ENCODE measurements at places on chromosomes 3 and 15.

DNA sequence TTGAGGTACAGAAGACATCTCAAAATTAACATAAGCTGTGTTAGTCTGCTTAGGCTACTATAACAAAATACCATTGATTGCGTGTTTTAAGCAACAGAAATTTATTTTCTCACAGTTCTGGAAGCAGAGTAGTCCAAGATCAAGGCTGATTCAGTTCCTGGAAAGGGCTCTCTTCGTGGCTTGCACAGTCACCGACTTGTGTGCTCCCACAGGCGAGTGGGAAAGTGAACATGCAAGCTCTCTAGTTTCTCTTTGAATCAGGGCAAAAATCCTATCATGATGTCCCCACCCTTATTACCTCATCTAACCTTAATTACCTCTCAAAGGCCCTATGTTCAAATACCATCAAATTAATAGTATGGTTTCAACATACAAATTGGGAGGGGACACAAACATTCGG is 505.9 kb downstream of the ZIC1 start:
- no peak for DNase-seq

DNA sequence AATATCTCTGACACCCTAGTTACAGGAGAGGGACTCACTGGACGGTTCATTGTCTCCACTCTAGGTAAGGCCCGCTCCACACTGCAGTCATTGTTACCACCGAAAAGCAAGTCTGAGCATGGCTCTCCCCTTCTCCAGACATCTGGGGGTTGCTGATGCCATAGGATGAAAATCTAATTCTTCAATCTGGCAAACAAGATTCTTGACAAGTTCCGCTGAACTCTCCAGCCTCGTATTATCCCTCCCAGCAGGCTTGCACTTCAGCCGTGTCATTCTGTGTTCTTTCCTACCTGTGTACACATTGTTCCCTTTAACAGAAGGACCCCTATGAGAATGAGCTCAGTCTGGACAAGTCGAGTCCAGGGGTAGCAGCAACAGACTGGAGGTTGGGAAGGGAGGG is 152.3 kb upstream of the NR2E3 start:
- no peak for DNase-seq

- no peak for DNase-seq
Observed at GRCh38 chr3:15693355-15693754, 91.8 kb downstream of the BTD start.

DNA sequence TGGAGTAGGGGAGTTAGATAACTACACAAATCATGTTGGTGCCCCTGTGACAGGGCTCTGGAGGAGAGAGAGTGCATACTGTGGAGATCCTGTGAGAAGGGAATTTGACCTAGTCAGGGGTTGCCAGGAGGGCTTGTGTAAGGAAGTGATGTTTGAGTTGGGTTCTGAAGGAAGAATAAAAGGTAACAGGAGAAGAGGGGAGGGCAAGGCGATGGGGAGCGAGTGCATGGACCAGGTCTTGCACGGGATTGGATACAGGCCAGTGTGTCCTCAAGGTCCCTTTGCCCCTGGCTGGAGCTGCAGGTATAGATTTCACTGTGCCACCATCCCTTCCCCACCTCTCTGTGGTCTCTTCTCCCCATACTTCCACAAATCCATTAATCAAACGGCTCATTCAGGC is 83.9 kb downstream of the RGMA start:
- no peak for DNase-seq

GRCh38 chr3:12886106-12886679 is 44.8 kb upstream of the RPL32 start:
- no peak for DNase-seq

DNA sequence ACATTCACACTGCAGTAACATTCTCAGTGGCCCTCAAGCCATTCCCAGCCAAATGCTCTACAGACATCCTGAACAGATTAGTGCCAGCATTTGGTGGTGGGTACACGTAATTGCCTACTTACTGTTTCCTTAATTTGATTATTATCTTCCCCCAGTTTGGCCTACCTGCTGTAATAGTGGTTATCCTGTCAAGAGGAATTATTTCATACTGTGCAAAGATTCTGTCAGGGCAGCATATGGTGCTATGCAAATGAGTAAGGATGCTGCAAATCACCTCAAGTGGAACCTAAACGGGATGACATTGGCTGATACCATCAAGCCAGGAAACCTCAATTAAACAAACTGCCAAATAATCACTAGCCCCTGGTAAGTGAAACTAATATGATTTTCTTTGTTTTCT is 88.7 kb downstream of the SEMA6D start:
- DNase-seq, result no peak

- DNase-seq, result no peak
Observed at GRCh38 chr15:40567111-40567510, 2.0 kb upstream of the RPUSD2 start.

- no peak for DNase-seq
Observed at GRCh38 chr3:127849368-127849767, 27.1 kb upstream of the MGLL start.

DNA sequence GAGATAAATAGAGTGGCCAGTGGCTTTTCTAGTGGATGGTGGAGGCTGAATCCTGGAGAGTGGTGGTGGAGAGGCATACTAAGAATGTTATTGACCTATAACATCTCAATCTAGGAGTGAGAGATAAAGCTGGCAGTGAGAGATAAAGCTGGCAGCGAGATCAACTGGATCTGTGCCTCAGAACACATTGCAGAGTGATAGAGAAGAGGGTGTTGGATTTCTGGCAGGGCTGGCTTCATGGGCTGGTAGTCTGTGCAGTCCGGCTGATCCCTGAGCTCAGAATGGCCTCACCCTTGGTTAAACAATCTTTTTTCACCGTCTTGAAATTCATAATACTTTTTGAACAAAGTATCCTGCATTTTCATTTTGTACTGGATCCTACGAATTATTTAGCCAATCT is 221.2 kb downstream of the NLGN1 start:
- DNase-seq, result no peak

GRCh38 chr15:60389261-60390077 is 8.3 kb downstream of the ANXA2 start:
- DNase-seq, result no peak

DNA sequence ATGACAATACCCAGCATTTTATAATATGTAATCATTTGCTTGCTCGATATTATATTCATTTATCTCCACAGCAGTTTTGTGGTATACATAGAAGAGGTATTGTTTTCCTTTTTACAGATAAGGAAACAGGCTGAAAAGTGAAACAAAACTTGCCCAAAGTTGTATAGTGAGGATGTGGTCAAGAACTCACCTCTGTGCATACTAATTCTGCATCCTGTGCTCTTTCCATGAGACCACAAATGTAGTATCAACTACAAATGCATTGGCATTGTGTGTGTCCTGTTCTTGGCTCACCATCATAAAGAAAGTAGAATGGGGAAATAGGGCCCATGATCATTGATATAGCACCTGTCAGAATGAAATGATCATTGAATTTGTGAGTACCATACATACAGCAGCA is 167.3 kb downstream of the NECTIN3 start:
- DNase-seq, result no peak

GRCh38 chr3:29335943-29336342 is 55.1 kb downstream of the RBMS3 start:
- DNase-seq, result no peak

DNA sequence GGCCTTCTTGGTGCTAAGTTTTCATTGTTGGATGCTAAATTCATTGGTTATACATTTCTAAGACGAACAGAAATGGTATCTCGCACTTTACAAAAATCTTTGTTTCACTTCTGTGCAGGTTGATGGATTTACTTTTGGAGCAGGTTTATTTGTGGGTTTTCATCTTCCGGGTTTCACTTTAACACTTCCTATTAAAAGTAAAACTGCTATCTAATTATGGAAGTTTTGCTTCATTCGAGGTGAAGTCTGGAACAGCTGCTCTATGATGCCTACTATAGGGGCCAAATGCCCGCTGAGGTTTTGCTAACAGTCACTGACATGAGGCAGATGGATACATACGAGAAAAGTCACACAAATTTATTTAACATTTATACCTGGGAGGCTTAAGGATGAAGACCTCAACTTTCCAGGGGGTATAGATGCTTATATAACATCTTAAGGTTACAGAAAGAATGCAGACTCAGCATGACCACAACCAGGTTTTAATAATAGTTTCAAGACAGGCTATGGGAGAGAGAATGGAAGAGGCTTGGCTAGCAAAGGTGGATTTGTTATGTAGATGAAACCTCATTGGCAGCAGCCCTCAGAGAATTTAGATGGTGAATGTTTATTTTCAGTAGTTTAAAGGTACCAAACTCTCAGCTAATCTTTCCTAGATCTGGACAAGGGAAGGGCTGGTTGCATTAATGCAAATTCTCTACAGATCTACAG is 54.2 kb downstream of the OSTN start:
- no peak for DNase-seq

GRCh38 chr3:112377568-112378071 is 44.7 kb downstream of the CD200 start:
- no peak for DNase-seq

DNA sequence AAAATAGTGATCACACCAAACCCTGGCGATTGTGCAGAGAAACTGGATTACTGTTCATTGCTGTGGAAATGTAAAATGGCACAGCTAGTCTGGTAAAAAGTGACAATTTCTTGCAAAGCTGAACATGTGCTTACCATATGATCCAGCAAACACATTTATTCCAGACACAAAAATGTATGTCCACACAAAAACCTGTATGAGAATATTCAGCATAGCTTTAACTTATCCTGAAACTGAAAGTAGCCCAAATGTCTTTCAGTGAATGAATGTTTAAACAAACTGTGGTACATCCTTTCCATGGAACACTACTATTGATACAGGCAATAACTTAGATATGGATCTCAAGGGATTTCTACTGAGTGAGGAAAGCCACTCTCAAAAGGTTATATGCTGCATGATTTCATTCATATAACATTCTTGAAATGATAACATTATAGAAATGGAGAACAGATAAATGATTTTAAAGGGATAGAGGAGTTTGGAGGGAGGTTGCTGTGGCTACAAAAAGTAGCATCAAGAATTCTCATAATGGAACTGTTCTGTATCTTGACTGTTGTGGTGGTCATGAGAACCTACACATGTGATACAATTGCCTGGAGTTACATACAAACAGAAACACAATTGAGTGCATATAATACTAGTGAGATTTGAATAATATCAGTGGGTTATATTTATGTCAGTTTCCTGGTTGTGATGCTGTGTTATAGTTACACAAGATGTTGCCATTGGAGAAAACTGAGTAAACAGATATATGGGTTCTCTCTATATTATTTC is 70.7 kb upstream of the DPH6 start:
- no peak for DNase-seq

DNA sequence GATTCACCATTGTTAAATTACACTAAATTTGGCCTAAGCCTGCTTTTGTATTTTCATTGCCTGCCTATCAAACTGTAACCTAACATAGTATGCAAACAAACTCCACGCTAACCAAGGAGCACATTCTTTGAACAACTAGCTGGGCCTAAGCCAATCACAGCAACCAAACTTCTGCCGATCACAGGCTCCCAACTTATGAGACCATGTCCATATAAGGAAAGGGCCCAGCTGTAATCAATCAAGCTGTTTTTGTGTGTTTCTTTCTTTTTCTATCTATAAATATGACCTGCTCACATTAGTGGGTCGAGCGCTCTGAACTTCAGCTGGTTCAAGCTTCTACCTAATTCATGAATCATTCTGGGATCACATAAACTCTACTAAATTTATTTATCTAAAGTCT is 473.6 kb downstream of the SI start:
- DNase-seq, result no peak

DNA sequence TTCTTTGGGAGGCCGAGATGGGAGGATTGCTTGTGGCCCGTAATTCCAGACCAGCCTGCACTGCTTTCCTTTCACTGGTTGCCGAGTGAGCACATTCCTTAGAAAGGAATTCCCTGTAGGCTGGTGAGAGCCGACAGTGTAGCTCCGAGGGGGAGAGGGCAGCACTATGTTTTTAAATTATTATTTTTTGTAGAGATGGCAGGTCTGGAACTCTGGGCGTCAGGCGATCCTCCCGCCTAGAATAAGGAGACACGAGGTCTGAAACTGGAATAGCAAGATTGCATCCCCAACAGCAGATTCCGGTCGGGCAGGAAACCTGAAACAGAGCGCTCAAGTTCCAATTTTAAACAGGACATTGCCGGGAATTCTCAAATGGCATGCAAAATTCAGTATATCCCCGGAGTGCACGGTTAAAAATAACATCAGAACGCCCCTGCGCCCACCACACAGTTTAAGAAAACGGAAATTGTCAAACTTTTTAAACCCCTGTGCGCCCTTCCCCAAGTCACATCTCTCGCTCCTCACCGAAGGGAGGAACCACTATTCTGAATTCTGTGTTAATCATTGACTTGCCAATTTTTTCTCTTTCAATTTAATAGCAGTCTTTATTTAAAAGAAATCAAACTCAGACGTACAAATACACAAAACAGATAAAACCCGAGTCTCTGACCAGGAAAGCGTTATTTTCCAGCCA is 643 bp upstream of the RNU5B-1 start:
- DNase-seq, result no peak

DNA sequence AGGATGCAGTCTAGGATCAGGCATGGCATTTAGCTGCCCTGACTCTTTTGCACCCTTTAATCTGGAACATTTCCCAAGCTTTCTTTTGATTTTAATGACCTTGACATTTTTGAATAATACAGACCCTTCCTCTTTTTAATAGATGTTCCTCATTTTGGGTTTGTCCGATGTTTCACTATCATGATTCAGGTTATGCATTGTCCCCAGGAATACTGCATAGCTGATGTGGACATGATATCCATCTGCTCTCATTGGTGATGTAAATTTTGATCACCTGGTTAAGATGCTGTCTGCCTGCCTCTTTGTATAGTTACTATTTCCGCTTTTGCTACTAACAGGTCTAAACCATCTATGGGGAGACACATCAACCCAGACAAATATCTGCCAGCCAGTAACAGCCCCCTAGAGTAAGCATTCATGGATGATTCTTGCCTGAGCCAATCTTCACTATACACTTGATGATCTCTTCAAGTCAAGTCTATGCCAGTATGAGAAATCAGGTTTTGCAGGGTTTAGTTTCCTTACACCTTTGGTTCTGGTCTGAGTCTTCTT is 50.6 kb upstream of the ULK4 start:
- no peak for DNase-seq

DNA sequence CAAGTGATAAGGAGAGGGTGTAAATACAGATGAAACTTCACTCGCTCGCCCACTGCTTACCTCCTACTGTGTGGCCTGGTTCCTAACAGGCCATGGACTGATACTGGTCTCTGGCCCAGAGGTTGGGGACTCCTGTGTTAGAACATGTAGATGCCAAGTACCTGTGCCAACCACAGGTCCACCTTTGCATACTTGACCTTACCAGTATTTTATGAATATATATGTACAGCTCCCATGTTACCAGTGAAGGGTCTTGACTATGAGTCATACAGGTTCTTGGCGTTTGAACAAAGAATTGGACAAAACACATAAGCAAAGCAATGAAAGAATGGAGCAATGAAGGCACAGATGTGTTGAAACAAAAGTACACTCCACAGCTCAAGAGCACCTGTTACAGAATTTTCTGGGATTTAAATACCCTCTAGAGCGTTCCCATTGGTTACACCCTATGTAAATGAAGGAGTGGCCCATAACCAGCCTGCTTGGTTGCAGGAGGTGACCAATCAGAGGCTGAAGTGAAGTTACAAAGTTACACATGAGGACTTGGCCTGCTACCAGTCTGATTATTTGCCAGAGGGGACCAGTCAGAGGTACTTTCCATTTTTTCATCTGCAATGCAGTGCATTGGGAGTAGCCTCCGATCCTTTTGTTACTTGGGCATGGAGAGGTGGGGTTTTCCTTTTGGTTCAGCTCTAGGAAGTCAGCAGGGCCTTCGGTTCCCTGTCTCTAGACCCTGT is 1.7 kb upstream of the GFM1 start:
- DNase-seq, result no peak

GRCh38 chr15:56428821-56429458 is 36.0 kb downstream of the MNS1 start:
- DNase-seq, result no peak
